Esophagus squamous epithelium (tissue), 5 donors: ENCODE measurements at places on chromosomes 4 and X. TPM values are rescaled to one million over a fixed set of nuclear protein-coding genes. Genes with fewer than 3 reads are reported as not detected.

AKAP14 gene
- not detected for total RNA-seq

ZNF275 gene
- 6.5 TPM for total RNA-seq

SCRG1 gene
- total RNA-seq = not detected

VGLL1 gene
- total RNA-seq = 0.48 TPM

PNCK gene
- total RNA-seq = 0.82 TPM

ENOX2 gene
- 13.7 TPM for total RNA-seq

NLGN4X gene
- 0.22 TPM for total RNA-seq

IL2RG gene
- 15.5 TPM for total RNA-seq

RWDD4 gene
- total RNA-seq = 32.5 TPM

CYTL1 gene
- total RNA-seq = not detected

ARMCX4 gene
- 6.3 TPM for total RNA-seq

PIGA gene
- 22.5 TPM for total RNA-seq

CSAG2 gene
- total RNA-seq = not detected

PWWP3B gene
- not detected for total RNA-seq

TMSB4X gene
- total RNA-seq = 435 TPM

PLP2 gene
- 143 TPM for total RNA-seq

MUC7 gene
- not detected for total RNA-seq

AWAT2 gene
- total RNA-seq = not detected

XK gene
- total RNA-seq = 2.5 TPM

ASB5 gene
- total RNA-seq = 0.34 TPM

DCAF4L1 gene
- under 0.01 TPM for total RNA-seq

TRO gene
- 7.1 TPM for total RNA-seq

EDA gene
- total RNA-seq = 2.7 TPM

ZC4H2 gene
- total RNA-seq = 2.6 TPM

CNKSR2 gene
- 0.57 TPM for total RNA-seq

ENPEP gene
- 0.57 TPM for total RNA-seq

PCDH18 gene
- 20.4 TPM for total RNA-seq

HTN1 gene
- not detected for total RNA-seq

FDCSP gene
- total RNA-seq = not detected

SLC25A4 gene
- 12.4 TPM for total RNA-seq

CXCL8 gene
- total RNA-seq = 2.4 TPM

SLC10A3 gene
- total RNA-seq = 31.1 TPM

GAGE12H gene
- total RNA-seq = not detected

PAGE1 gene
- total RNA-seq = not detected

CLDN22 gene
- total RNA-seq = not detected

RXFP1 gene
- not detected for total RNA-seq

PDE6B gene
- total RNA-seq = 0.19 TPM

MAGEA2 gene
- not detected for total RNA-seq

IL21 gene
- not detected for total RNA-seq

RENBP gene
- 7.6 TPM for total RNA-seq

PCYT1B gene
- total RNA-seq = 0.13 TPM

RTL9 gene
- total RNA-seq = not detected

TSPAN7 gene
- 23.9 TPM for total RNA-seq

LRCH2 gene
- total RNA-seq = 3.8 TPM

MRPS18C gene
- 24.4 TPM for total RNA-seq
